ENCODE measurements at places on chromosomes 7 and 10. TPM values are rescaled to one million over a fixed set of nuclear protein-coding genes. Genes with fewer than 3 reads are reported as not detected.

DNA sequence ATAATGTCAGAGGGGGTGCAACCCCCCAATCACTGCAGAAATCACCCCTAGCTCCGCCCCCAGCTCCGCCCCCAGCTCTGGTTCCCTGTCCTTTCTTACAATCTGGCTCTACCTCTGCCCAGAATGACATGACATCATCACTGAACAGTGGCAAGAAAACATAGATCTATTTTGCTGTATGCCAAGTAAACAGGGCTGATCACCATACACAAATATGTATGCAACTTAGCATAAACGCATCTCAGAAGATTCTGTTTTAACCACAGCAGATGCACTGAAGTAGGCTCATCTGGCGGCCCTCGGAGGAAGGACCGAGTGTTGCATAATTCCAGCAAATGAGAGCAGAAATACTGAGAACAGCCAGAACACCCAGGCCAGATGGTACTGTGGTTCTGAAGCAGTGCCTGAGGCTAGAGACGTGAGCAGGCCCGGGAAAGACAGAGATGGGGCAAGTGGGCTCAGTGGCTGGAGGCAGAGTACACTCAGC lies 293.3 kb upstream of the KLF14 start:
- DNase-seq = peak; percentile 98

The ZNF518A gene
- 14.9 TPM for total RNA-seq

The TMEM229A gene
- not detected for total RNA-seq

DNA sequence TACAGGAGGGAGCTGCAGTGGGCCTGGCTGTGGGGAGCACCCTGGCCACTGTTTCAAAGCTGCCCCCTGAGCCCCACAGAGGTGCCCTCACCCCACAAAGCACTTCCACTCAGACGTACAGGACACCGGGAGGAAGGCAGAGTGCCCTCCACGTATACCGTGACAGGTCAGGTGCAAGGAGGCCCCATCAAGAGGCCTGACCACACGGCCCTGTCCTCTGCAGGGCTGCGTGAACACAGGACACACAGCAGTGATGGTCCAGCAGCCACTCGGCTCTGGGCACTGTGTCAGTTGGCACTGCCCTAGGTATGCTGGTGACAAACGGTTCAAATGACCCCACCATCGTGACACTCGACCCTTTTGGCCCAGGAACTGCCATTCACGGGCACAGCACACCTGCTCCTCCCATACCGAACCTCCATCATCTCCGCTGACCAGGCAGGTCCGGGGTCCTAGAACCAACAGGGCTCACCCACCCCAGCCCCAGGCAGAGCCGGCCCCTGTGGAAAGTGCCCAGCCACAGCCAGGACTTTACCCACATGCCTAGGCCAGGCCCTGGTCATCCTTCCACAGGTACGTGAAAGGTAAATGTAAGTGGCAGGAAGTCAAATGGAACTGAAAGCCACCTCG lies 560.9 kb downstream of the PTPRN2 start:
- no peak for DNase-seq

The HYCC1 gene
- 150 TPM for total RNA-seq

DNA sequence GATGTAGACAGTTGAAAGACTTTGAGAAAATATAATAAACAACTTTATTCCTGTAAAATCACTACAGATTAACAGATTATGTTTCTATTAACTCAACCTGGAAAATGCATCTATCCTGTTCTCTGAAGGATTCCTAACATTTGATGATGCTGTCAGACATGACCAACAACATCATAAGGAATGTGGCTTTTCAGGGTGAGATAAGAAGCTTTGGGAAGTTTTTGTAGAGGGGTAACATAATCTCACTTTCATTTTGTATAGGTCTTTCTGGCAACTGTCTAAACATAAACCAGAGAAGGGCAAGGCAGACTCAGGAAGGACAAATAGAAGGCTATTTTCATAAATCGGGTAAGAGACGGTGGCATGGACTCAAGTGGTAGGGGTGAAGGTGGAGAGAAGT lies 112.2 kb downstream of the TES start:
- peak; percentile 46 for DNase-seq

GRCh38 chr7:134179036-134180011 lies 52.2 kb downstream of the LRGUK start:
- no peak for DNase-seq

- no peak for DNase-seq
These were observed 92.9 kb downstream of the ZNF467 start for GRCh38 chr7:149680331-149681025.

All from RPMI7951 (cell line).